ENCODE measurements at places on chromosomes 5 and 9.

DNA sequence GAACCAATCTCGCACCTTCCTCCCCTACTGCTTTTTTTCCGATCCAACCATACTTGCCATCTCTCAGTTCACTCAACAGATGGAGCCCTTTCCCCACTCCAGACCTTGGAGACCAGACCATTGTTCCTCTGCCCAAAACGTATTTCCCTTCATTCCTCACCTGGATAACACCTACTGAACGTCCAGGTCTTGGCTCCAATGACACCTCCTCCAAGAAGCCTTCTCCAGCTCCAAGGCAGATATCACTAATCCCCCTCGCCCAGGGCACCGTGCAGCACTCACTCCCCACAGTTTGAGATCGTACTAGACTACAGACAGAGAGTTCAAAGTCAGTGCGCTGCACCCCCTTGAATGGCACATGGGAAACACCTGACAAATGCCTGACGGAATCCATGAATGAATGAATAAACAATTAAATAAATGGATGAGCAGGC, 47.1 kb upstream of the AKNA start:
- peak; percentile 49 for DNase-seq

- no peak for DNase-seq
These were observed 91.4 kb upstream of the NEURL1B start for GRCh38 chr5:172549696-172550095.

DNA sequence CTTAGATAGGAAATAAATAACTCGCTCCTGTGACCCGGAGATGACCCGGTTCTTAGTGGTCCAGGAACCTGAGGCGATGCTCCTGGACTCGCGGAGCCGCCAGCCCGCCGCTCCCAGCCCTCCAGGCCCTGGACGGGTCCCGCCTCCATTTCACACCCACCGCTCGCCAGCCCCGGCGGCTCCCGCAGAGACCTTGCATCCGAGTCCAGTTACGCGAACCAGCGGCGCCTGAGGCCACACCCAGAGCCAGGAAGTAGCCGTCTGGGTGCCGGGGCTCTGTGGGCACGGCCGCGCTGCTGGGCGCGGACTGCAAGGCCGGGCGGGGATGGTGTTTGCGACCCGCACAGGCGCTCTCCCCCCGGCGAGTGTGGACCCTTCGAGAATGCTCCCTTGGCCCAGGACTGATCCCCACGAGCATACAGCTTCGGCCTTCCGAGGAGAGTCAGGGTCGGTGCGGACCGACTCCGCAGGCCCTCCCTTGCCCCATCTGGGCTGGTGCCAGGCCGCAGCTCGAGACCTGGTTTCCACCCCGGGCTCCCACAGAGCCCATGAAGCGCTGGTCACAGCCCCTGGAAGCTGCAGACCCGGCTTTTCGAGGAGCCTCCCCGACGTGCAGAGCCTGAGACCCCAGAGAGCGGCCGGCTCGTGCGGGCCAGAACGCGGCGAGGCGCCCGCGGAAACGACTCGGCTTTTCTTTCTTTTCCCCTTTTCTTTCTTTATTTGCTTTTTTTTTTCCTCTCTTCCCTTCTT, 5.2 kb upstream of the BARX1 start:
- DNase-seq = no peak

GRCh38 chr9:83238871-83239640, 176.1 kb upstream of the RASEF start:
- DNase-seq = no peak
